ENCODE measurements at places on chromosomes 13 and 19. TPM values are rescaled to one million over a fixed set of nuclear protein-coding genes. Genes with fewer than 3 reads are reported as not detected.

DNA sequence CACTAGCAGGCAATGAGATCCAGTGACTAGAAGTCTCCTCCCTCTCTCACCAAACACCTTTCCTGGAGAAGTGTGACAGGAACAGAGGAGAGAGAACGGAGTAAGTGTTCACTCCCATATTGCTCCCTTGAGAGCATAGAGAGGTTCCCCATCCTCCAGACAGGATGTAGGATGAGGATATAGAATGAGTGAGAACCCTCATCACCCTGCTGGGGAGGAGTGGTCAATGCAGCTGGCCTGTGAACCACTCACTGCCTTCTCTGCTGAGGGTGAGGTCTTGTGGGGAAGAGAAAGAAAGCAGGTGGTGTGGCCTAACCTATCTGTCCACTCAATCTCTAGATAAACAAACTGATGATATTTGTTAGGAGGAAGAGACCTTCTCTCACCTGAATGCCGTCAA lies 386.6 kb downstream of the PCDH20 start:
- no peak for DNase-seq

- DNase-seq, result no peak
Measured at GRCh38 chr13:105403086-105403485, 1132.4 kb downstream of the EFNB2 start.

- no peak for DNase-seq
Measured at GRCh38 chr19:54335164-54335563, 3.8 kb downstream of the LILRA4 start.

DNA sequence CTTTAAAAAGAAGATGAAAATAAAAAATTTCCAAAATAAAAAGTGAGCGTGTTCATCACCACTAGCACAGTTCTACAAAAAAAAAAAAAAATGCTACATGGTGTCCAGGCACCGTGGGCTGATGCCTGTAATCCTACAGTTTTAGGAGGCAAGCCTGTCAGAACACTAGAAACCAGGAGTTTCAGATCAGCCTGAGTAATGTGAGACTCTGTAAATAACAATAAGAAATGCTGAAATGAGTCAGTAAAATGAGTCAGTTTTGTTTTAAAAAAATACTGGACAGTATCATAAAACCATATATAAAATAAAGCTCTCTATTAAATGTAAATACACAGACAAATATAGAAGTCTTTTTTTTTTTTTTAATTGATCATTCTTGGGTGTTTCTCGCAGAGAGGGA lies 30.0 kb downstream of the ZNF91 start:
- DNase-seq, result no peak

Gene ZNF471
- 11.1 TPM for total RNA-seq

Gene MEX3D
- 21.6 TPM for total RNA-seq

Gene ACP5
- 16.0 TPM for total RNA-seq

DNA sequence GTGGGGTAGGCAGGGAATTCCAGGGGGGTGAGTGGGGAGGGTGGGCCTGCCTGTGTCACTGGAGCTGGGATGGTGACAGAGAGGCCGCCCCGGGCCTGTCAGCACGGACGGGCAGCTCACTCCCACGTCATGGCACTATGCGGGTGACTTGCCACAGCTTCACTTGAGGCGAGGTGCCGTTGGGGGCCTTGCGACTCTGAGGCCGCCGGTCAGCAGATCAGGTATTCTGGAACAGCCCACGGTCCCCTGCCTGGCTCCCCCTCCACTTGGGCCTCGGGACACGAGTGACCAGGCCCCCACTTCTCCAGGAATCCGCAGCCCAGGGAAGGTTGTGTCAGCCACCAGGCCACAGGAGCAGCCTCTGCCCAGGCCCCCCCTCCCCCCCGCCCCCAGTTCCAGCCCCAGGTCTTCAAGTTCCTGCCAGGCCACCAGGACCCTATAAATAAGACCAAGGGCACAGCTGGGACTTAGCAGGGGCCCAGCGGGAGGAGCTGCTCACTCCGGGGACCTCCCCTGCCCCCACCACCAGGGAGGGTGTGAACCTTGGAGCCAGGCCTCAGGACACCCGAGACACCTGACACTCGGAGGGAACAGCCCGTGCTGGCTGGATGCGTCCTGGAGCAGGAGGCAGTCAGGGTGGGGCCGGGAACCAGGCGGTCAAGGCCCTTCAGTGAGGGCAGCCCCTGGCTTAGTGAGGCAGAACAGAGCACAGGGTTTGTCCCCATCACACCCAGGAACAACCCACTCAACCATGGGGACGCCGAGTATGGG lies 2.7 kb upstream of the MIDN start:
- no peak for DNase-seq

DNA sequence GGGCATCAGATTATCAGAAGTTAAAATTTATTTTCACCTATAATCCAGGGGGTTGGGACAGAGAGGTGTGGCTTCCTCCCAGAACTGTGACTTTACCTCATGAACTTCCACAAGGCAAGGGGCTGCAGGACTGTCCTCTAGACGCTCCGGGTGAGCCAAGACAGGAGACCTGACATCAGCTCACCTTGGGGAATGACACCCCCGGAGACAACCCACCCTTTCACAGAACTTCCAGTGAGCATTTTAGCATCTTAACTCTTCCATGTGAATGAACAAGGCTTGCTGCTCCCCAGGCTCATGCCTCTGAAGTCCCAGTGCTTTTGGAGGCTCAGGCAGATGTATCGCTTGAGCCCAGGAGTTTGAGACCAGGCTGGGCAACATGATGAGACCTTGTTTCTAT lies 29.4 kb upstream of the TFDP1 start:
- DNase-seq, result peak; percentile 70

GRCh38 chr13:50080911-50081678 lies 65.9 kb downstream of the KCNRG start:
- DNase-seq, result peak; percentile 93

GRCh38 chr13:102017248-102017647 lies 384.6 kb downstream of the FGF14 start:
- no peak for DNase-seq

DNA sequence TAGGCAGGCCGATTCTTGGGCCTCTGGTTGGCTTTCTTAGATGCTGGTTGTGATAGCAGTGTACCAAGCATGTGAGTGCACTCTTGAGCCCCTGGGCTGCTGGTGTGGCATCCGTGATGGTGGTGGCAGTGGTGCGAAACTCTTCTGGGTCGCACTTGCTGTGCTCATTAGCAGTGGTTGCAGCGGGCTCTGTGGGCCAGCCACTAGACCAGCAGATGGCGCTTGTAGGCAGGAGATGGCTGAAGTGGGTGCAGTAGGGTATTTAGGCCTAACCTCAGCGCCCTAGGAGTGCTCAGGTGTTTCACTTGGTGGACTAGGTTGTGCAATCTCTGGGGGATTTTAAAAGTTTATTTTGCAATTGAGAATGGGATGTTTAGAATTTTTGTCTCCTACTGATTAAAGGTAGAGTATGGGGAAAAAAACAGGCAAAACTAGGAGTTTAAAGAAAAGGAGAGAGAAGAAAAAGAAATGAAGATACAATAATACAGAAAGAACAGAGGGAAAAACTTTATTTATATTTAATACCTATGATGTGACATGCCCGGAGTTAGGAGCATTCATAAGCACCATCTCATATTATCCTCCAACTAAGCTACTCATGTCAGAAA lies 4.3 kb upstream of the ZNF17 start:
- DNase-seq, result no peak

Gene DYRK1B
- total RNA-seq, result 19.4 TPM

DNA sequence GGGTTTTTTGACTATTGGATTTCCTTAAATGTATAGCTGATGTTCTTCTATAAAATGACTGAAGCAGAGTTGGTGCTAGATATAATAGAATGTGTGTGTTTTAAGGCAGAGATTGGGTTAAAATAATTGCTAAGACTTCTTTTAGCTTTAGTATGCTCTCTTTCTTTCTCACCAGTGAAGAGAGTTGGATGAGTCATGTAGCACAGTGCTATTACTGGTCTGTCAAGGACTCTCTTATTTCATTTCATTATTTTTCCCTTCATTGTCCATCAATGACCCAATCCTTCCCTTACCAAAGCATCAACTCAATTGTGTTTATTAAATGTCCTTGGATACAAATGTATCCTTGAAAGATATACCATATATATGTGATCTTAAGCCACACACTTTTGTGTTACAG lies 268.9 kb downstream of the IRS2 start:
- no peak for DNase-seq

GRCh38 chr13:22126433-22127021 lies 455.7 kb downstream of the FGF9 start:
- no peak for DNase-seq

Gene SLC25A41
- total RNA-seq, result not detected

DNA sequence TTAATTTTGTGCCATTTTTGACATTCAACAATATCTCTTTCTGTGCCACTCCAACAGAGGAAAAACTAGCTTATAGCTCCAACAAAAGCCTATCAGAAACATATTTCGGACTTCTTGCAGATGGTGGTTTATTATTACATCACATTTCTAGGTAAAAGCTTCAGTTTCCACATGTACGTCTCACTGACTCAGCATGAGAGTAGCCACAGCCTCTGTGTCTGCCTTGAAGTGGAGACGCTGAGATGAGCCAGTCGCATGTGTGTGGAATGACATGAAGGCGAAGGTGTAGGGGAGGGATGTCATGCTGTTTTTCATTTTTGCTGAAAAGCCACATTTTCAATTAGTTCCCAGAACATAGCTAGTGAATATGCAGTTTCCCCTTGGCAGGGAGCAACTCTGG lies 598.6 kb downstream of the EFNB2 start:
- DNase-seq, result no peak

GRCh38 chr13:48862572-48862971 lies 113.1 kb upstream of the FNDC3A start:
- DNase-seq, result no peak

DNA sequence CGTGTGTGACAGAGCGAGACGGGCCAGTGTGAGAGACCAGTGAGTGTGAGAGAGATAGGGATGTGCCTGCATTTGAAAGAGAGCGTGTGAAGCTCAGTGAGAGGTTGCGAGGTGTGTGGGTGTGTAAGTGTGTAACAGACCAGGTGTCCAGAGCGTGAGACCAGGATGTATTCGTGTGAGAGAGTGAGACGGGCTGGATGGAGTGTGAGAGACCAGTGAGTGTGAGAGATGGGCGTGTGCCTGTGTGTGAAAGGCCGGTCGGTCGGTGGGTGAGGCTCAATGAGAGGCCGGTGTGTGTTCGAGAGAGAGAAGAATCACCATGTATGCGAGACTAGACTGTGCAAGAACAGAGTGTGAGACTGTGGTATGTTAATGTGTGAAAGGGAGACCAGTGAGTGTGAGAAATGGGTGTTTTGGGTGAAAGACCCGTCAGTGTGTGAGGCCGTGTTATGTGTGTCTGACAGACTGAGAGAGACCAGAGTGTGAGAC lies 679 bp downstream of the ZNF471 start:
- no peak for DNase-seq

DNA sequence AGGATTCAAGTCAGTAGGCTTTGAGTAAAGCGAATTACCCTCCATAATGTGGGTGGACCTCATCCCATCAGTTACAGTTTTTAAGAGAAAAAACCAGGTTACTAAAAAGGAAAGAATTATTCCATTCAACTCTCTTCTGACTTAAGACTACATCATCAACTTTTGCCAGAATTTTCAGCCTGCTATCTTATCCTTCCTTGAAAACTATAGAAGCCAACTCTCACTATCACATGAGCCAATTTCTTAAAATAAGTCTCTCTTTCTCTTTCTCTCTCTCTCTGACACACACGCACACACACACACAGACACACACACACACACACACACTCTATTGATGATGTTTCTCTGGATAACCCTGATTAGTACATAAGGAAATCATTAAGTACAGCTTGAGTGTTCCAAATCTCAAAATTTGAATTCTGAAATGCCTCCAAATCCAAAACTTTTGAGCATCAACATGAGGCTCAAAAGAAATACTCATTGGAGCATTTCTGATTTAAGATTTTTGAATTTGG lies 217.0 kb upstream of the PRR20A start:
- DNase-seq, result no peak

GRCh38 chr19:15254547-15254946 lies 22.3 kb upstream of the EPHX3 start:
- no peak for DNase-seq

DNA sequence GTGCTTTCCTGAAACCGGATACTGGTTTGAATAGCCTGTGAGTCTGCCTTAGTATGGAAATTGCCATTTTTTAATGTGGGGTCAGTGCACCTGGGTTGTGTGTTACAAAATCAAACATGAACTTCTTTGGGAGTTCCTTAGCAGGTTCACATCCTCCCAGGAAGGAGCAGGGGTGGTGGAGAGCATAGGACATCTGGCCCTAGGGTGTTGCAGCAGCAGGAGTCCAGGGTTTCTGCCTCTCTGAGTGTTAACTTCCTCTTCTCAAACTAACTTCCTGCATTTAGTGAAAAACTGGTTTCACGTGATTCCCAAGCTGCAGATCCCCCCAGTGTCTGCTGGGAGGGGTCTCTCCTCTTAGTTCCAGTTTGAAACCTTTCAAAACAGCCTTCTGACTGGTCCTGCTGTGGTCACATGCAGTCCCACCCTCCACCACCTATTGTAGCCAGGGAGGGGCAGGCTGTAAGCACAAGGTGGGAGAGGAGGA lies 7.2 kb downstream of the RNASEH2B start:
- DNase-seq, result no peak

DNA sequence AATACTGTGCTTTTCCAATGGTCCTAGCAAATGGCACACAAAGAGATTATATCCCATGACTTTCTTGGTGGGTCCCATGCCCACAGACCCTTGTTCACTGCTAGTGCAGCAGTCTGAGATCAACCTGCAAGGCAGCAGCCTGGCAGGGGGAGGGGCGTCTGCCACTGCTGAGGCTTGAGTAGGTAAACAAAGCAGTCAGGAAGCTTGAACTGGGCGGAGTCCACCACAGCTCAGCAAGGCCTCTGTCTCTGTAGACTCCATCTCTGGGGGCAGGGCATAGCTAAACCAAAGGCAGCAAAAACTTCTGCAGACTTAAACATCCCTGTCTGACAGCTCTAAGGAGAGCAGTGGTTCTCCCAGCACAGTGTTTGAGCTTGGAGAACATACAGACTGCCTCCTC lies 82.9 kb downstream of the ZNF737 start:
- DNase-seq, result no peak

- DNase-seq, result no peak
Measured at GRCh38 chr13:39910041-39910440, 254.6 kb downstream of the COG6 start.

GRCh38 chr19:15108845-15109767 lies 1.9 kb downstream of the SYDE1 start:
- DNase-seq, result no peak

Gene SERP2
- total RNA-seq, result 8.9 TPM

Gene CYSLTR2
- total RNA-seq, result 4.2 TPM
